ENCODE measurements at places on chromosomes 3 and 15.

GRCh38 chr3:107962946-107963345 is 127.9 kb downstream of the CD47 start:
- no peak for DNase-seq

- no peak for DNase-seq
These were observed 56.9 kb upstream of the FLNB start for GRCh38 chr3:57951066-57951882.

DNA sequence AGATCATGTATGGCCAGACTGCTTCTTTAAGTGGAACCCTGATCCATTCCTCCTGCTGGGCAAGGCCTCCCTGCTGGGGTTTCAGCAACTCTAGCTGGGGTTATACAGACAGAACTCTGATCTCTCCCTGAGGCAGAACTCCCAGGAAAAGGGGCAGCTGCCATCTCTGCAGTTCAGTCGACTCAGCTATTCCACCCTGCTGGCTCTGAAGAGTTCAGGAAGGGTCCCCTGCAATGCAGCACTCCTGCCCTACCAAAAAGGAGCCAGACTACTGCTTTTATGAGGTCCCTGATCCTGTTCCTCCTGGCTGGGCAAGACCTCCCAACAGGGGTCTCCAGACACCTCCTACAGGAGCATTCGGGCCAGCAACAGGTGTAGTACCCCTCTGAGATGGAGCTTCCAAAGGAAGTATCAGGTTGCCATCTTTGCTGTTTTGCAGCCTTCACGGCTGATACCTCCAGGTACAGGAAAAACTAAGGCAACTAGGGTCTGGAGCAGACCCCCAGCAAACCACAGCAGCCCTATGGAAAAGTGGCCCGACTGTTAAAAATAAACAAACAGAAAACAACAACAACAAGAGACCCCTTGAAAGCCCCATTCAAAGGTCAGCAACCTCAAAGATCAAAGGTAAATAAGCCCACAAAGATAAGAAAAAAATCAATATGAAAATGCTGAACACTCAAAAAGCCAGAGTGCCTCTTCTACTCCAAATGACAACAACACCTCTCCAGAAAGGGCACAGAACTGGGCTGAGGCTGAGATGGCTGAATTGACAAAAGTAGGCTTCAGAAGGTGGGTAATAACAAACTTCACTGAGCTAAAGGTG is 14.2 kb upstream of the CP start:
- no peak for DNase-seq

GRCh38 chr3:8712045-8712907 is 21.3 kb upstream of the CAV3 start:
- DNase-seq = no peak

DNA sequence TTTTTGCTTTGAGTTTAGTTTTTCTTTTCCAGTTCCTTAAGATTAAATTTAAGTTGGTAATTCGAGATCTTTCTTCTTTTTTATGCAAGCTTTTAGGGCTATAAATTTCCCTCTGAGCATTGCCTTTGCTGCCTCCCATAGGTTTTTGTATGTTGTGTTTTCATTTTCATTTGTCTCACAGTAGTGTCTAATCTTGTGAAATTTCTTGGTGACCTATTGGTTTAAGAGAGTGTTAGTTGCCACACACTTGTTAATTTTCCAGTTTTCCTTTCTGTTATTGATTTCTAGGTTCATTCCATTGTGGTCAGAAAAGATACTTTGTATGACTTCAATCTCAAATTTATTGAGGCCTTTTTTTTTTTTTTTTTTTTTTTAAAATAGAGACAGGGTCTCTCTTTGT is 18.3 kb upstream of the IL20RB start:
- no peak for DNase-seq

- no peak for DNase-seq
These were observed 198.4 kb upstream of the ZNF717 start for GRCh38 chr3:75983609-75984290.

Data from activated CD4-positive, alpha-beta T cell treated with anti-CD3 and anti-CD28 coated beads, Interleukin-2, amount 50 U/mL, for 16 hours (primary cell).